Motor neuron (in vitro differentiated cells): ENCODE measurements at places on chromosomes 3 and 15. TPM values are rescaled to one million over a fixed set of nuclear protein-coding genes. Genes with fewer than 3 reads are reported as not detected.

GRCh38 chr3:173920386-173920785, 522.8 kb downstream of the NLGN1 start:
- no peak for ATAC-seq

- no peak for ATAC-seq
These were observed 105.1 kb upstream of the SLCO2A1 start for GRCh38 chr3:134134698-134135415.

GRCh38 chr15:70286113-70286806, 188.5 kb upstream of the TLE3 start:
- peak; percentile 5 for ATAC-seq

DNA sequence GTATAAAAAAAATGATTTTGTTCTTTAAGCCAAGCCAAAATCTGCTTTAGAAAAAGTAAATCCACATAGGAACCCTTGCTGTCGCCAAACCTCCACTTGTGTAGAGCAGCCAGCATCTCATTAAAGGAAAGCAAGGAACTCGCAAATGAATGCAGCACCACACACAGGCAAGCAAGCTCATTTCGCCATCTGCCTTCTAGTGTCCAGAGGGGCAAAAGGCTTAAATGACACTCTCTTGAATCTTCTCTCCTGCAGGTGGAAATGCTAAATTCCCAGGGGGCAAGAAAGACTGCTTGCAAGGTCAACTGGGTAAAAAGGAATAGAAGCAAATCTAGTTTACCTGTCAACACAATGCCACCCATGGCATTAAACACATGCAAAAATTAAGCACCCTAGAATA, 2.4 kb downstream of the MB21D2 start:
- ATAC-seq, result no peak

- ATAC-seq, result no peak
These were observed 45.1 kb downstream of the DAPK2 start for GRCh38 chr15:64001148-64001547.

- ATAC-seq, result no peak
These were observed 6.1 kb downstream of the SCAP start for GRCh38 chr3:47469616-47470015.

GRCh38 chr3:39540162-39540921, 72.9 kb downstream of the MOBP start:
- ATAC-seq, result no peak

- no peak for ATAC-seq
These were observed 690 bp downstream of the TP53BP1 start for GRCh38 chr15:43492266-43492665.

DNA sequence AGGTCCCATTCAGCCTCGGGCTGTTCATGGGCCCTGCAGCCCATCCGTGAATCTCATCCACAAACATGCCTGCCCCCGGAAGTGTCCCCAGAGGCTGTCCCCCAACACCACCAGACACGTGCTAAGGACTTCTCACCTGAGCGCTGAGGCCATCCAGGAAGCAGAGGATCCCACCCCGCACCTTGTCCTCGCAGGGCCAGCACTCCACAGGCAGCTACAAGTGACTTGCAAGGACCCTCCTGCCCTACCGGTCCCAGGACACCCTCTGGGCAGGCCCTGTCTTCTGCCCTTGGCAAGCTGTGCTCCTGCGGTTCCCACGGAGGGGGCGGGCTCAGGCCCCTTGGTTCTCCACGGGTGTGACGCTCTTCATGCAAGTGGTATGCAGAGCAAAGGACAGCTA, 146.0 kb downstream of the NUP210 start:
- no peak for ATAC-seq

DNA sequence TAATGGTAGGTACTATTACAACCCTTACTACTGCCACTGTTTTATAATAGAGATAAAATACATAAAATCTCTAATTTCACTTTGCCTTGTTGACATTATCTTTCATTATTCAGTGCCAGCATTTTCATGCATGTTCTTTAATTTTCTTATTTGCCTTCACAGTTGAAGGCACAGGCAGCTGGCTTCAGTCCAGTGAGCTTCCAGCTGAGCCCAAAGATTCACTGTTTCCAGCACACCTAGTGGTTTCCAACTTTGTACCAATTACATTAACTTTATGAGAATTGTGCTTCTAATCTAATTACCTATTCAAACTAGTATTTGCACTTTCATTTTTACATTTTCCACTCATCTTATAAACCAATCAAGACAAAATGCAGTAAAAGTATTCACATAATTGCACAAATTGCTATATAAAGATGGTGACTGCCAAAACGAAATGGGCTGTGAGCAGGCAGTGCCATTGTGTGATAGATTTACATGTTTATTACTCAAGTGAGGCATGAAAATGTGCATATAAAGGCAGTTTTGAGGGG, 228.3 kb downstream of the MFSD1 start:
- no peak for ATAC-seq

DNA sequence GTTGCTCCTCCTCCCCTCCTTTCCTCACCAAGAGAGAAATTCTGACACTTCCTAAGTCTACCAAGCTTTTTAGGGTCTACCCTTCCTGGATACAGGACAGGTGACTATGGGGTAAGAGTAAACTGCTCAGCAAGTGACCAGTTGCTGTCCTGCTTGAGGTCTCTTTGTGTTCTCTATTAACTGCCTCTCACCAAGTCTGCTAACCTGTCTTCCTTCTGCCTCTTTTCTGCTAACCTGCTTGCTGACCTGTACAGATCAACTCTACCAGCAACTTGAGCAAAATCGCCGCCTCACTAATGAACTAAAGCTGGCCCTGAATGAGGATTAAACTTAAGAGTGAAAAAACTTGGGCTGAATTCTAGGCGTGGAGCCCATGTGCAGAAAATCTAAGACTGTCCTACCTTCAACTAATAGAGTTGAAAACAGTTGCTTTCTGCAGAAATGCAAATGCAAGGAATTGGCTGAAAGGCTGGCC, 27.1 kb downstream of the TPM1 start:
- ATAC-seq, result no peak

DNA sequence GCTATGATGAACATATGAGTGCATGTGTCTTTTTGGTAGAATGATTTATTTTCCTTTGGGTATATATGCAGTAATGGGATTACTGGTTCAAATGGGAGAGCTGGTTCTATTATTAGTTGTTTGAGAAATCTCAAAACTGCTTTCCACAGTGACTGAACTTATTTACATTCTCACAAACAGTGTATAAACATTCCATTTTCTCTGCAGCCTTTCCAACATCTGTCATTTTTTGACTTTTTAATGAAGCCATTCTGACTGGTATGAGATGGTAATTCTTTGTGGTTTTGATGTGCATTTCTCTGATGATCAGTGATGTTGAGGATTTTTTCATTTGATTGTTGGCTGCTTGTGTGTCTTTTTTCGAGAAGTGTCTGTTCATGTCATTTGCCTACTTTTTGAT, 1124.2 kb downstream of the NAALADL2 start:
- no peak for ATAC-seq

- peak; percentile 27 for ATAC-seq
These were observed 16.8 kb downstream of the BCL2L10 start for GRCh38 chr15:52095597-52096262.

- ATAC-seq, result no peak
These were observed 165.3 kb downstream of the CHSY1 start for GRCh38 chr15:101086394-101087171.

GRCh38 chr3:183534249-183534648, 21.3 kb downstream of the KLHL6 start:
- peak; percentile 47 for ATAC-seq

DNA sequence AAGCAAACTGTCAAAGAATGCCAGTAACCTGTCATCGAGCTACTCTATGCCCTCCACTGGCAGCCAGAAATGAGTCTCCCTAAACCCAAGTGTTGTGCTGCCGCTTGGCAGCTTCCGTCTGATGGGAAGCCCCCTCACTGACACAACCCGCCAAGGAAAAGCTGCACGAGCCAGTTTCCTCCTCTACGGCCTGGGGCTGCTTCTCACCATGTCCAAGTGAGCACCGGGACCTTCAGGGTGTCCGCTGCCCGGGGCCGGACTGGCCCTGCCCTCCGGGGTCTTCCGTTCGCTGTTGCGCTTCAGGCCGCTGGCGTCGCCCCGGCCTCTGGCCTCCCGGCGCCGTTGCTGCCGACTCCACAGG, 490 bp downstream of the TOMM70 start:
- peak; percentile 20 for ATAC-seq

- ATAC-seq, result no peak
These were observed 7.2 kb upstream of the GMPS start for GRCh38 chr3:155863072-155863784.

- ATAC-seq, result no peak
These were observed 6.3 kb downstream of the CCNB2 start for GRCh38 chr15:59111251-59111650.

Gene TNFAIP8L3
- 2.6 and 3.5 TPM in 2 replicates for total RNA-seq

Gene CD276
- 86.2 and 105 TPM in 2 replicates for total RNA-seq

Gene CTXN2
- total RNA-seq, result 0.42 TPM in 1 of 2 replicates, not detected in the other

Gene ZNF35
- 11.5 and 17.5 TPM in 2 replicates for total RNA-seq

Gene ZNF80
- total RNA-seq, result 0.17 TPM in 1 of 2 replicates, not detected in the other

Gene HTR3E
- 0.19 and 0.28 TPM in 2 replicates for total RNA-seq

Gene CD200R1
- 0.05 and 0.10 TPM in 2 replicates for total RNA-seq

Gene IMPG2
- total RNA-seq, result 0.78 and 0.92 TPM in 2 replicates

Gene FNDC3B
- total RNA-seq, result 77.0 and 100 TPM in 2 replicates
